ENCODE measurements at places on chromosomes 11 and 22.

GRCh38 chr11:71242391-71242790 lies 10.0 kb downstream of the SHANK2 start:
- DNase-seq = no peak

DNA sequence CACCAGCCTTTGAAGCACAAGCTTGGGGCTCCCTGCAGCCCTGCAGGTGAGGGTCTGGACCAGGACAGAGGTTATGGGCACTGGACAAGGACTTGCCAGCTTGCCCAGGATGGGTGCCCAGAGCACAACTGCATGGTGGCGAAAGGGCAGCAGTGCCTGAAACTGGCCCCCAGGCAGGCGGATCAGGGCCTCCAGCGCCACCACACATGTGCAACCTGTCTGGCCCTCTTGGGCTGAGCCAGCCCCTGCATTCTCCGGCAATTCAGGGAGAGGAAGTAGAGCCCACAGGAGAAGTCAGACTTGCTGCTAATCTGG lies 18.8 kb downstream of the MB start:
- no peak for DNase-seq

- no peak for DNase-seq
These were observed 20.5 kb upstream of the RBFOX2 start for GRCh38 chr22:36048911-36049677.

- peak; percentile 65 for DNase-seq
These were observed 32.9 kb upstream of the HORMAD2 start for GRCh38 chr22:30047364-30047738.

GRCh38 chr11:62061356-62062222 lies 62.2 kb upstream of the INCENP start:
- DNase-seq = no peak

DNA sequence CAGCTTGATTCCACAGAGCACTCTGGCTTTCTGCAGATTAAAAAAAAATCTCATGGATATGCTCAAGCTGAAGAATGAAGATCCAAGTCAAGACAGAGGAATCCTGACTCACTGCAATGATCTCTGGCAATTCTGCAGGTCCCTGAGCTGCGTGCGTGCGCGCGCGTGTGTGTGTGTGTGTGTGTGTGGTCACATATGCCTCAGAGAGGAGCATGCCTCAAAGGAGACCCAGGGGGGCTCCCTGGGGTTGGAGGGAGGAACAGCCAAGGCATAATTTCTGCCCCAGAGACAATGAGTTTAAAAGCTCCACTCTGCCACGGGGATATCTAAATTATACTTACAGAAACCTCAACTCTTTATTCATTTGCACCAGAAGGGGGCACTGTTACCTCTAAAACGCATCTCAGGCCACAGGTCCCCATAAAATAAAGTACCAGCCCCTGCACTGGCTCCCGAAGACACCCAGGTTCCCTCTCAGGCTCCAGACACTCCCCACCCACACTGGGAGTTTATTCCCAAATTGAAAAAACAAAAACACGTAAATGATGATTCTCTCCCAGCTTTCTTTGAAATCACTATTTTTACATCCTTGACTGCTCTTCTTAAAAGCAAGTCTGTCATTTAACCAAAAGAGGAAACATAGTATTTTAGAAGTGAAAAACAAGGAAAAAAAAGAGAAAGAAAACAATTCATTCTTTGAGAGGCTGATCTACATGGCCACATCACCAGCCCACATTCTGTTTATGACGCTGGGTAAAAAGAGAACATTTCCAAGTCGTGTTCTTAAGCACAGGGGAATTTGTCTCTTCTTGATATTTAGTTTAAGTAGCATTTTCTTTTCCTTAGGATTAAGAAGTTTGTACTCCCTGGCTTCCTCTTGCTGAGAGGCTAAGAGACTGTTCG lies 401.0 kb downstream of the LARGE1 start:
- peak; percentile 4 for DNase-seq

DNA sequence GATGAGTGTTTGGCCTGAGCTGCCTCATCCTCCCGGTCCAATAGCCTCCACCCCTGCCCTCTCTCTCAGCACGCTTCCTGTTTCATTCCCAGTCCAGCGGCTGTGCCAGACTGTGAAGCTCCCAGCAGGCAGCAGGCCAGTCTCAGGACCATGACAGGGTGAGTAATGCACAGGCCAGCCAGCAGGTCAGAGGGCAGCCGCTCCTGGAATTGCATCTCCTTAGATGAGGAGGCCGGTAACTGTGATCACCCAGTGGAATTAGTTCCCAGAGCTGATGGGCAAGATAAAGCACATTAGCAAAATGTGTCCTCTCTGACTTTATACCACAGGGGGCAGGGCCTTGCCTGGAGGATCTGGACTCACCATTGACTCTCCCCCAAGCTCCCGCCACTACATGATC lies 251.2 kb downstream of the ETS1 start:
- no peak for DNase-seq

DNA sequence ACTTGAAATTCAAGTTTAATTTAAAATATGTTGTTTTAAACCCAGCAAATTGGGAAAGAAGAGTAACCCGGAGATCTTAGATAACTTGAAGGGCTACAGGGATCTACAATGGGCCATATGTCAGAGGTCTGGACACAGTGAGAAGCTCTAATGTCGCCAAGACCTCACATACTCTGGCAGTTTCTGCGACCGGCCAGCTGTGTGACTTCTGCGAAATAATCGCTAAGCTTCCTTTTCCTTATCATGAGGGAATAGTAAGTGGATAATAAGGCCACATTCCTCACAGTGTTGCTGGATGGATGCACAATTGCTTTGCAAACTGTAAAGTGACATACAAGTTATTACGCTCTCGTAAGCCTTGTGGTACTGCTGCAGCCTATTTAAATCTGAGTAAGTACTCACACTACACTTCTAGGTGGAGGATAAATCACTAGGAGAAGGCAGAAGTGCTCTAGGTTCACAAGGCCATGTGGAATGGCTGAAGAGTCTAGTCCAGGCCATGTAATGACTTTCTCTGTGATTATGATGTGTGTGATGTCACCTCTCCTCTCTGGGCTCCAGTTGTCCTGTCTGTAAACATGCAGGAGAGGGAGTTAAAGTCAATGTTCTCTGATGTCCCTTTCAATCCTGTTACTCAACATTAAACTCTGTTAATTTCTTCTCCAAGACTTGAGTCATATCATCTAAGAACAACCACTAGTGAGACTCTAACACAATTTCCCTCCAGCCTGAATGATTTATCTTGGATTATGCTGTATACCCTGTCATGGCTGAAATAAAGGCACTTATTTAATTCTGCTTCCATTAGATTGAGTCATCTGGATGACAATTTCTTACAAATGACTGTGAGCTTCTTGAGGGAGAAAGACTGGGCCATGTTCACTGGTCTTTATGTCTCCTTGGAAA lies 192.6 kb upstream of the NARS2 start:
- DNase-seq = no peak

GRCh38 chr11:44319170-44319551 lies 9.2 kb upstream of the ALX4 start:
- DNase-seq = no peak

GRCh38 chr11:119608781-119609180 lies 120.2 kb downstream of the NECTIN1 start:
- DNase-seq = no peak

- no peak for DNase-seq
These were observed 13.2 kb upstream of the MPZL2 start for GRCh38 chr11:118277312-118277711.

- no peak for DNase-seq
These were observed 31.4 kb downstream of the ARAP1 start for GRCh38 chr11:72720784-72721183.

- no peak for DNase-seq
These were observed 68.0 kb downstream of the USP47 start for GRCh38 chr11:11909727-11910126.

DNA sequence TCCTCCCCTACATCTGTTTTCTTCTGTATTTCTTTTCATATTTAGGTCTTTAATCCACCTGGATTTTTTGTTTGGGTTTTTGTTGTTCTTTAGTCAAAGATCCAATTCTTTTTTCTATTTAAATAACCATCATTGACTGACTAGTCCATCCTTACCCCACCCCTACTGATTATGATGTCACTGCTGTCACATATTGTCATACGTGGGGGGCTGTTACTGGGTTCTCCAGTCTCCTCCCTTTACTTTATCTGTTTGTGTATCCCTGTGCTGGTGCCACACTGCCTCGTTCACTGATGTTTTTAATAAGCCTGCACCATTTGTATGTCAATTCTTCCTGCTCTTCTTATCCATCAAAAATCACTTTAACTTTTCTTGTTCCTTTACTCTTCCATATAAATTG lies 6.9 kb upstream of the DCPS start:
- DNase-seq = no peak

- no peak for DNase-seq
These were observed 2.7 kb downstream of the CAPN5 start for GRCh38 chr11:77069336-77069968.

GRCh38 chr11:112555491-112556364 lies 295.1 kb upstream of the PLET1 start:
- peak; percentile 55 for DNase-seq
